RWPE1 (cell line): ENCODE measurements at places on chromosomes 2 and 18.

GRCh38 chr18:63879709-63880108 is 7.8 kb upstream of the SERPINB2 start:
- DNase-seq = no peak

DNA sequence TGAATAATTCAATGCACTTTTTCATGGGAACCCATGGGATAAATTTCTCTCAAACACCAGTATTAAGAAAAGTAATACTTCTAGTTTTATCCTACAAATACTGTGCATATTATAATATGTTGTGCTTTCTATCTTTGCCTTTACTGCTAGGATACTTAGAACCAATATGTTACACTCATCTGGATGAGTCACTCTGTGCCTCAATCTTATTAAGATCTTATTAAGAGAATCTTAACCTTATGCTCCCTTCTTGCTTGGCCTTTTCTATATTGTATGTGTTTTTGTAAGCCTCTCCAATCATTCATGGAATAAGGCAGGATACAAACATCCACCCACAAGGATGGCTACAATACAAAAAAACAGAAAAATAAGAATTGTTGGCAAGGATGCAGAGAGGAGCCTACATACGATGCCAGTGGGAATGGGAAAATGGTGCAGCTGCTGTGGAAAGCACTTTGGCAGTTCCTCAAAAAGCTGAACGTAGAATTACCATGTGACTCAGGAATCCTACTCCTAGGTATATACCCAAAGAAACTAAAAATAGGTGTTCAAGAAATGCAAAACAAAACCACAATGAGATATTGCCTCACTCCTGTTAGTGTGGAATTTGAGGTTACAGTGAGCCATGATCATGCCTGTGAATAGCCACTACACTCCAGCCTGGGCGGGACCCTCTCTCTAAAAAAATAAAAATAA is 10.7 kb upstream of the TWSG1 start:
- DNase-seq = no peak

DNA sequence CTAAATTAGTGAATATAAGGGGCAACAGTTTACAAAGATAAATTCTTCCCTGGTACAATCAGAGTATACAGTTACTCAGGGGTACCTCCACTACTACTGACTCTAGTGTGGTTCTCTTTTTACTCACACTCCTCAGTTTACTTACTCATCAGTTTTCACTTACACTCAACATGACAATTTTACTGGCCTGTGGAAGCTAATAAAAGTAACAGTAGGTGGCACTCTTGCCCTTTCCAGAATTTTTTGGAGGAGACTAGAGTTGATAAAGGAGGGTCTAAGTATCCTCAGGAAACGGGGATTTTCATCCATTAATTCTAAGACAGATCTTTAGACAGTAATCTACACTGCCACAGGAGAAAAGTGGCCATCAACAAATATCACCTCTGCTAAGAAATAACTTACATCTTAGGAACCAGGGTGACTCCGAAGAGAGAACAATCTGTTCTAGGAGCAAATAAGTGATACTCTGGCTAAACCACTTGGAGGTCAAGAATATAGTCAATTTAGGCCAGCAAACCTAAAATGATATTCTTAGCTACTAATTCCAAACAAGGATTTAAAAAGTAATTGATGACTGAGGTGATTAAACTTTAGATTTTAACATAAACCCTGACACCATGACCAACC is 61.3 kb downstream of the ATL2 start:
- DNase-seq = peak; percentile 31

DNA sequence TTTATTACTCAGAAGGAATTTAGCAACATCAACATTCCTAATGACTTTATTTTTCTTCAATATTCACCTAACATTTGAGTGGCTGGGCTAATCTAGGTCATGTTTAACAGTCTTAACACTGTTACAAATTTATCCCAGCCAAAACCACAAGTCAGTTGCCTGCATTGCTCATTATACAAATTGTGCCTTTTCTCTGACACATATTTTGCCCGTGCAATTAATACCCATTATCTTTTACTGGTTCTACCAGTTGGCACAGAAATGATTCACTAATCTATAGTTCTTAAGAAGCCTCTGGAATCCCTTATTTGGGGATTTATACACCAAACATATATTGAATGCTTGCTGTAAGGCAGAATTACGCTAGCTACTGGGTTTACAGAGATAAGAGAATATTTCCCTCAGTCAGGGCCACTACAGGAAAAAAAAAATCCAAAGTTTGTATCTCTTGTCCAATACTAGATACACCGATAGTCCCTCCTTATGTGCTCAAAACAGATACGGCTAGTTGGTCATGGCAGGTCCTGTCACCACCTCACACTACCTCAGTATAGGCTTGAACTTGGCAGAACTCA is 46.3 kb downstream of the ZCCHC2 start:
- DNase-seq = no peak

DNA sequence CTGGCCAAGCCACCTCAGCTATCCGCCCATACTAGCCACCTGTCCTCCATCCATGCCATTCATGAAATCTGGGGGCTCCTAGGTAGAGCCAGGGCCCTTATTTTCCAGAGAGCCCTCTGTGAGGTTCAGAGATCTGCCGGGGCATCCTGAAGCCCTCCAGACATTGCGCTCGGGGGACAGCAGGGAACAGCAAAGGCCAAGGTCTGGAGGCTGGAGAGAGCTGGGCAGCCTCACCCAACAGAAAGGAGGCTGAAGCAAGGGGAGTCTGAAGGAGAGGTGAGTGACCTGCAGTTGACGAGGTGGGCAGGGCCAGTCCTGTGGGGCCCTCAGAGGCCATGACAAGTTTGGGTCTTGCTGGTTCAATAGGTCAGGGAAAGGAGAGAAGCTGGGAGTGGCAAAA is 8.6 kb upstream of the DES start:
- no peak for DNase-seq

GRCh38 chr2:235608200-235608887 is 114.5 kb downstream of the AGAP1 start:
- no peak for DNase-seq

GRCh38 chr2:121649149-121649595 is at the start of gene CLASP1:
TSS of gene CLASP1 (minus strand) at chr2:121649462. CDS start at chr2:121605895, 43,567 bp downstream.
- peak; percentile 99 for DNase-seq

GRCh38 chr2:37917281-37918228 is 7.5 kb upstream of the RMDN2 start:
- no peak for DNase-seq

DNA sequence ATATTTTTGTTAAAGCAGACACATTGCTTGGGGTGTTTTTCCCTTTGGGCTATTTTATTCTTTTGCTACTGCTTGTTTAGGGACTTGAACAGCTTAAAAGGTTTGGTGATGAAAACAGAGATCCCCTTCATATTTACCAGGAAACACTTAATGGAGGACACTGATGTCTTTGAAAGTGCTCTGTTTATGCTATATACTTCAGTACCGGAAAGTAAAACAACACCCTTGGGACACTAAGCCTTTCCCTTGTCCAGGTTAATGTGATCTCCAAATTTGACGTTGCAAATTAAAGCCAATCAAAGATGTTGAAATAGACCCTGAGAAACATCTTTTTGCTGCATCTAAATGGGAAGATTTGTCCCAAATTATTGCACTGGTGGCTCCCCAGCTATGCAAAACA is 564.6 kb upstream of the PKDCC start:
- no peak for DNase-seq

DNA sequence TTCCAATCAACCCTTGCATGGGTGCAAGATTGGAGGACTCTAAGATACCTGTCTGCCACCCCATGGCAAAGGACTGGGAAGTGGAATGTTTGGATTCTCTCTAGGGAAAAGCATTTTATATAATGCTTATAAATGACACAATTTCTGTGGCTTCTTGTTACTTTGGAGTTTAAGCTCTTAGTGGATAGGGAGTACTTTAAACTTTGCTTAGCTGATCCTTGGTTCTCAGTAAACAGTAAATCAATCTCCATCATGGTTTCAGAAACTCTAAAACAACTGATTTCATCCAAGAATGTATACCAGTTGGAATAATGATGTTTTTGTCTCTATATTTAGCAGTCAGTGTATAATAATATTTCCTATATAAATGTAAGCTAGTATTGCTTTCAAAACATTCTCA is 14.1 kb upstream of the FAM228A start:
- no peak for DNase-seq

DNA sequence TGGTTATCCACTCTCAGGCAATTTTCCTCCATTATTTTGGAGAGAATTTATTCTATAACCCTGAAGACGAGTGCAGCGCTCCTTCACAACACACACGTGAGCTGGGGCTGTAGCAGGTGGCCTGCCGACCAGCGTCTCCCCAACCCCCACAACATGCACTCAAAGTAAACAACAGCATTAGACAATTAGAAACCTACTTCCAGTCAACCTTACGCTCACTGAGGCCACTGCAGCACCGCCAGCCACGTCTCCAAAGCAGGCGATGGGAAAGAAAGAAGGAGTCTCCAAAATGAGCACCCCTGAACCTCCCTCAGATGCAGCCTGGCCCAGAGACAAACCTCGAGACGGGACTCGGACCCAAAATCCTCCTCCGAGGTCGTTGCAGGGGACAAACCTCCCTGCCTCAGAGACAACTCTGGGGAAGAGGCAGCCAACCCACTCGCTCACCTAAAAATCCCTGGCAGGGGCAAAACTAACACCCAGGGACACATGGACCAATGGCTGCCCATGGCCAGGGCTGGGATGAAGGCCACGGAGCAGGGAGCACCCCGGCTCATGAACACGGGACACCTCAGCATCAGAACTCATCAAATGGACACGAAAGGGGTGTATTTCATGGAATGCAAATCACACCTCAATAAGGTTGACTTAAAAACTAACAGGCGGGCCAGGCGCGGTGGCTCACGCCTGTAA is 2.6 kb downstream of the SLC66A2 start:
- DNase-seq = no peak

DNA sequence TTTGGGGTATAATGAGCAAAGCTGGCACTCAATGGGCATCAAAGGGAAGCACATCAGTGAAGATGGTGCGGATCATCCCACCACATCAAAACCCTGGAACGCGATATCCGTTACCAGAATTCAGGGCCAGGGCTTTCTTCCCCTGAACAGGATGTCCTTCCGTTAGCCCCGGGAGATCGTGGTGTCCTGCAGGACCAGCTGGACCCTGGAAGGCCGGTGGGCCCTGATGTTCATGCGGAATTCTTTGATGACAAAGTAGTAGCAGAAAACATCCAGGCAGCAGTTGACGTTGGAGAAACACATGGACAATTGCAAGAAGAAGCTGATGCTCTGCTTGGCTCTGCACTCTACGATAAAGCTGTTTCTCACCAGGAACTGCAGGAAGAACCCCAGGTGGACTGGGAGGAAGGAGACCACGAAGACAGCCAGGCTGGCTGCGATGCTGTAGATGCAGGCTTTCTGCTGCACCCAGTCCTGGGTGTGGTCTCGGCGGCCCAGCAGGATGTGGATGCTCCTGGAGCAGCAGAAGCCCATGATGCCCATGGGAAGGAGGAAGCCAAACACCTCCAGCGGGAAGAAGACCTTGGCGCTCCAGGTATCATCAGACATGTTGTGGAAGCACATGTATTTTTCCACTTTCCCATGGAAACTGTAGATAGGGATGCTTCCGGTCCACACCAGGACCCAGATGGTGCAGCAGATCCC is 15.0 kb downstream of the GPR55 start:
- DNase-seq = no peak

GRCh38 chr2:41129988-41130387 is 678.1 kb upstream of the SLC8A1 start:
- DNase-seq = no peak

DNA sequence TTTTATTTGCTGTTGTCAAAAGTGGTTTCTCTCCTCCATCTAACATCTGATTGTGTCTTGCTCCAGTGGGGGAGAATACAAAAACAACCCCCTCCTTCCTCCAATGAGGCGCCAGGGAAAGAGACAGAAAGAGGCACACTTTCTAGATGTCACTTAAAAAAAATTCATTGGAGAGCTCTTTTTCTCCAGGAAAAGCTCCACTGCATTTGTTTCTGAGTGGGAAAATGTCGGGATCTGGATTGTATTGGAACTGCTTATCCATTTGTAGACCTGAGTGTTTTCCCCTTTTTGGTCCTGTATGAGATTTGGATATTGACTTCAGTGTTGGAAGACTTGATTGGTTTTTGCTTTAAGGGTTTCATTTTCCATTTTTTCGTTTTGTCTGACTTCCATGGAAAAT is 995 bp downstream of the MBD5 start:
- no peak for DNase-seq

- no peak for DNase-seq
These were observed 428.0 kb downstream of the FBXO15 start for GRCh38 chr18:73719611-73720010.

- no peak for DNase-seq
These were observed 114.4 kb upstream of the NOL4 start for GRCh38 chr18:34339155-34339554.

DNA sequence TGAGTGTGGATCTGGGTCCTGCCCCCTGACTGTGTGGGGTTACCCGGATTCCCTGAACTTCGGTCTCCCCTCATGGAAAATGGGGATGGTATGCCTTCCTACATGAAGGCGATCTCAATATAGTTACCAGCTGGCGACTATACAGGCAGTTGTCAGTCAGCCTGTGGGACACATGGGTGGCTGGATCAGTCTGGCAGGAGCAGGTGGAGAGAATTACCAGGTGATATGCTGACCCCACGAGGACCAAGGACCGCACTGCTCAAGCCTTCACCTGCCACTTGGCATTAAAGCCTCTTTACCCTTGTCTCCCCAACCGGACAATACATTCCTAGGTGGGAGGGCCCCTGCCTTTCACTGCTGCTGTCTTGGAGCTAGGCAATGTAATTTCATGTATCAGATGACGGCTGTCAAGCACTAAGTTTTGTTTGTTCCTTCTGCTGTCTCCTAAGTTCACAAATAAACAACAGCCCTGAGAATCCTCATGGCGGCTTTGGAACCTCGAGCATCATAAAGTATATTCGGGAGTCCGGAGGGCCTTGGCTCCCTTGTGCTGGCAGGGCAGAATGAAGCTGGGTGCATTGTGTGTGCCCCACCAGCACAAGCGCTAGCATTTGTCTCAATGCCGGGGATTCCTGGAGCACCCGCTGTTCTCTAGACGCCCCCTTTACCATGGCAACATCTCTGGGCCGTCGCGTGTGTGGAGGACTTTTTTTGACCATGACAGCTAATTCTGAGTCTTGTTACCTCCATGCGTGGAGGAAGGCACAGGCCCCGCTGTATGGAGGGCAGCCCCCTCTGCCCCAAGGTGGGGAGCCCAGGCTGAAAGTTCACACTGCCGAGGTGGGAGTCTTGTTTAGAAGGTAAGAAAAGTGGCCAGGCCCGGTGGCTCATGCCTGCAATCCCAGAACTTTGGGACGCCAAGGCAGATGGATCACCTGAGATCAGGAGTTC is 48.6 kb downstream of the PDCL3 start:
- no peak for DNase-seq

- no peak for DNase-seq
These were observed 125.3 kb downstream of the SH3RF3 start for GRCh38 chr2:109254174-109254904.
